ENCODE measurements at places on chromosomes 7 and 10.
A peak's percentile ranks its signal among the peaks of the same experiment; 100 is the strongest.

GRCh38 chr7:18762189-18762588 lies 266.6 kb downstream of the HDAC9 start:
- no peak for DNase-seq

DNA sequence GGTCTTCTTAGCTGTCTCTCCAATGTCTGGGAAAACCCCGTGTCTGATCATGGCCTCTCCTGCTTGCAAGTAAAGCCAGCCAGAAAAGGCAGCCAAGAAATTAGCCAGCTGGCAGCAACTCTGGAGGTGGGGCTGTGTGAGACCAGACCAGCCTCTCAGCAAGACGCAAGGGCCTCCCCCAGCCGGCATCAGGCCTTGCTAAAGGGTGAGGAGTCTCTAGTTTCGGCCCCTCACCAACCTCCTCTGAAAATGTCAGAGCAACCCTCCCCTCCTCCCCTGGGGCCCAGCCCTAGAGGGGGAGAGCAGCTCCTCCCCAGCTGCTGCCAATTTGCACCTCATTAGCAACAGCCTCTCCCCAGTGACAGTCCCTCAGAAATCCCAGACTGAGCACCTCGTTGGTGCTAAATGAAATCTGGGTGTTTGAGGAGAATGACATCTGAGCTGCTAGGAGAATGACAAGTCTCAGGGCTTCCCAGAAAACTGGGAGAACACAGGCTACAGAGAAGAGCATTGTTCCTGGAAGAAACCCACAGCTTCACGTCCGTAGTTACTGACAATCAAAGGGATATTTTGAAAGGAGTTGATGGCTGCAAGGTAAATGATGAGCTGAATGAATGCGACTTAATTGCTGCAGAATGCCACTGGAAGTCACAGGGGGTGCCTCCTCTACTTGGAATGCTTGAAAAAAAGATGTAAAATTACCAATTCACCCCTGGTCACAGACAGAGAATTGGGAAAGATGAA lies 25.9 kb downstream of the DGKI start:
- DNase-seq: no peak

GRCh38 chr7:92303761-92304160 lies 58.0 kb downstream of the ANKIB1 start:
- DNase-seq: no peak

- DNase-seq: no peak
Measured at GRCh38 chr10:83367036-83367435, 772.3 kb upstream of the GHITM start.

DNA sequence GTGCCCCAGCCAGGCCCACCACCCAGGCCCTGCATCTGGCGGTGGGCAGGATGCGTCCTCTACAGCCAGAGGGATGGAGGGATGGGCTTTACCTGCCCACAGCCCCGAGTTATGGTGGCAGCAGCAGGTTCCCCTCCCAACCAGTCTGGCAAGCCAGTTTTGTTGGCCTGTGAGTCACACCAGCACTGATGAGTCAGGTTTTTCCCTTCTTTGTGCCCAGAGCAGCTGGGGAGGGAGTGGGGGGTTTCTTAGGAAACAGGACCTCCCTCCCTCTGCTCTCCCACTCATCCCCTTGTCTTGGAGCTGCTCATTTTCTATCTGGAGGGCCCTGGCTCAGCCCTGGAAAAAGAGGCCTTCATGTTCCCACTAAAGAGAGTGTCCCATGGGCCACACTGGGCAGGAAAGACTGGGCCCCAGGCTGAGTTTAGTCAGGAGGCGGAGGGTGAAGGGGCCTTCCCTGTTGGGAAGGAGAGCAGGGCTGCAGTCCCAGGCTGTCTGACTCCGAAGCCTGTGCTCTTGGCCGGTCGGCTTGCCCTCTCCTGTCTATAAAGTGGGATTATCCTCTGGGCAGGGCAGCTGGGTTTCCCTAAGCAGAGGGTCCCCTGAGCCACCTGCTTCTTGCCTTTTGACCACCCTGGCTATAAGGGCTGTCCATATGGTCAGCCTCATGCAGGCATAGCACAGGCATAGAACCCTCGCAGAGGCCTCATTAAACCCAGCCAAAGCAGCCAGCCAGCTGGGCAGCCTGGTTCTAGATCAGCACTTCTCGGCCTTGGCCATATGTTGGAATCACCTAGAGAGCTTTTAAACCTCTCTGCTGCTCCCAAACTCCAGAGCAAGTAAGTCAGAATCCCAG lies 30.2 kb upstream of the ANKRD2 start:
- peak; percentile 63 for DNase-seq

GRCh38 chr7:1346851-1347250 lies 112.4 kb downstream of the MICALL2 start:
- DNase-seq: no peak

GRCh38 chr7:83856094-83856493 lies 207.2 kb upstream of the SEMA3E start:
- DNase-seq: no peak

GRCh38 chr7:155455132-155455693 lies 2.7 kb upstream of the EN2 start:
- DNase-seq: no peak

DNA sequence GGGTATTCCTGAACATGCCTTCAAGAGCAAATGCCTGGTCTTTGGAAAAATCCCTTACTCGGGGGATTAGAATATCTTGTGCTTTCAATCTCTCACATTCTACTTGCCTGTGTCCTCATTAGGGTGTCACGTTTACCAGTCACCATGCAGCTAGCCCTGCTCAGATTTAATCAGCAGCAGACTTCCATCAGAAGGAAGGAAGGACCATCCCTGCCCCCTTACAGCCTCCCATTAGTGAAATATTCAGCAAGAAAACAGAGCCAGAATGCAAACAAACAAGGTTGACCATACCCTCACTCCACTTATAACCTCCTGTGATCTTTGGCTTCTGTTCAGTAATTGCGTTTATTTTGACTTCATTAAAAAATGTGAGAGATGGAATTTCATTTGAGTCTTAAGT lies 208.6 kb downstream of the CXCL12 start:
- DNase-seq: no peak

DNA sequence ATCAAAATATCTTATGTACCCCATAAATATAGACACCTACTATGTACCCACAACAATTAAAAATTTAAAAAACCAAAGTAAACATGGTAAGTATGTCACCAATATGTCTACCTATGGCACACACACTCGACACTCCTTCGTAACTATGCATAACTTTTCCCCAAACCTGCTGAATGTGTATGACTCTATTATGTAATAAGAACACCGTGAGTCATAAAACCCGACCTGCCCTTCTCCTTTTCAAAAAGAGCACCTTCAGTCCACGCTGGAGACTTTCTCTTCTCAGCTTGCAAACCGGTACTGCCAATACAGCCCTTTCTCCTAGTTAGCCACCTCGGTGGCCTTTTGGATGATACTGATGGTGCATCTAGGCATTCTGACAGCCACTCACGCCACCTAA lies 186.3 kb downstream of the PRPF18 start:
- no peak for DNase-seq

DNA sequence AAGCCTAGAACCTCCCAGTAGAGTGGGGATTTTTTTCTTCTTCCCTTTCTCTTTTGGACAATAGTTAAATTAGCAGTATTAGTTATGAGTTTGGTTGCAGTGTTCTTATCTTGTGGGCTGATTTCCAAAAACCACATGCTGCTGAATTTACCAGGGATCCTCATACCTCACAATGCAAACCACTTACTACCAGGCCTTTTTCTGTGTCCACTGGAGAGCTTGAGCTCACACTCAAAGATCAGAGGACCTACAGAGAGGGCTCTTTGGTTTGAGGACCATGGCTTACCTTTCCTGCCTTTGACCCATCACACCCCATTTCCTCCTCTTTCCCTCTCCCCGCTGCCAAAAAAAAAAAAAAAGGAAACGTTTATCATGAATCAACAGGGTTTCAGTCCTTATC lies 5.4 kb downstream of the OPN1SW start:
- no peak for DNase-seq

DNA sequence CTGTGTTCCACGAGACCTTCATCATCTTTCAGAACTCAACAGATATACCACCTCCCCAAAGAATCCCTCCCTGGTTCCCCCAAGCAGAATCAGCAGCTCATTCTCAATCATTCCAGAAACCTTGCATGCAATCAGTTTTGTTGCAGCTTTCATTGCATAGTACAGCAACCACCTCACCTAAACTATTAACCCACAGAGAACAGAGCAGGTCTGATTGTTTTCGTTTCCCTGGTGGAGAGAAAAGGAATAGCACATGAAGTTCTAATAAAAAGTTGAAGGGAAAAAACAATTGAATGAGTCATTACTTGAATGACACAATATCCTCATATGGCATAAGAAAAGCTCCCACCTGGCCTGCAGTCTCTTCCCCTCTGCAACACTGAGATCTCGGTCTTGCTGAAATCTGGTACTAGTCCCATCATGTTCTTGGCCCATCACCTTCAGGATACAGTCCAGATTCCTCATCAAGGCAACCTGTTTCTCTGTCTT lies 147.1 kb upstream of the GDF10 start:
- DNase-seq: peak; percentile 22

GRCh38 chr10:66591865-66592264 lies 334.0 kb upstream of the LRRTM3 start:
- DNase-seq: no peak

DNA sequence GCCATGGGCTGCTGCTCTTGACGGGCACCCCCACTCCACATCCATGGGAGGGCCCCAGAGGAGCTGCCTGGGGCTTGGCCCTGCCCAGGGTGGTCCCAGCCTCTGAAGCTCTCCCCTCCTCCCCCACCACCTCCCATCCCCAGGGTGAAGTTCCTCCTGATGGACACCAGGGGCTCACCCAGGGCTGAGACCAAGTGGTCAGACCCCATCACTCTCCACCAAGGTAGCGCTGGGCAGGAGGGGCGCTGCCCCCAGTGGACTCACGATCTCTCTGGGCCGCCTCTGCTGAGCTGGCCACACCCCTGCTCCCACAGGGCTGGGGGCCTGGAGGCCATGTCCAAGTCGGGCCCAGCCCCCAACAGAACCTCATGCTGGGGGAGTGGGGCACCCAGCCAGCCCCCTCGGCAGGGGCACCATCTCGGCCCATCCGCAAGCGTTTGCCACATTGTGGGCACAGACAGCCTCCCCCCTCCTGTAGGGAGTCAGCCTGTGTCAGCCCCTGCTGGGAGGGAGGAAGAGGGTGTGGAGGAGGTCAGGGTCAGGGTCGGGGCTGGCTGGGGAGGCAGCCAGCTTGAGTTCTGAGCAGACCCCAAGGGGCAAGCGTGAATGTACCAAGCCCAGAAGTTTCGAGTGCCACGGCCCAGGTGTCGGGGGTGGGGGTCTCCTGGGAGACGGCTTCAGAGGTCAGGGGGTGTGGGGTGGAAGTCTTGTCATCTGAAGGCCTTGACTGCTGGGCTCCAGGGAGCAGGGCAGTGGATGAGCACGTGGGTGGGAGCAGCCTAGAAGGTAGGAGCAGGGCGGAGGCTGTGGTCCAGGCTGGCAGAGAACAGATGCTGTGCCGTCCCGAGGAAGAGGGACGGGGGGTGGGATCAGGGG lies 2.8 kb downstream of the UPK3B start:
- no peak for DNase-seq

DNA sequence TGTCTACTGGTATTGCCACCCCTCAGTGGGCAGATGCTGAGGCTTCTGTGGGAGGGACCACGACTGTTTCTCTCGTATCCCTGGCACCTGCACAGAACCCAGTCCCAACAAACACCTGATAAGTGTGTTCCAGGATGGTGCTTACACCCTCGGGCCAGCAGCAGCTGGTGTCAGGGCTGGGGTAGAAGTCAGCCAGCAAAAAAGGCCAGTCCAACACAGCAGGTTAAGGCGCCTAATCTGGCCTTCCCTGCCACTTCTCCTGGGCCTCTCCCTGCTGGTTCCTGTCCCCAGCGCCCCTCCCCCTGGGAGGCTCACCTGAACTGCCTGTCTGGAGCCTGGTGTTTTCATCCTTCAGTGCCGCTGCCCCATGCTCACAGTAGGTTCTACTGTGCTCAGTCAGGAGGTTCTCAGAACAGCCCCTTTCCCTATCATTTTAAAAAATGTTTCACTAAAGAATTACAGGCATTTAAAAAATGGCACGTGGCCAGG lies 20.0 kb downstream of the PODXL start:
- DNase-seq: no peak

DNA sequence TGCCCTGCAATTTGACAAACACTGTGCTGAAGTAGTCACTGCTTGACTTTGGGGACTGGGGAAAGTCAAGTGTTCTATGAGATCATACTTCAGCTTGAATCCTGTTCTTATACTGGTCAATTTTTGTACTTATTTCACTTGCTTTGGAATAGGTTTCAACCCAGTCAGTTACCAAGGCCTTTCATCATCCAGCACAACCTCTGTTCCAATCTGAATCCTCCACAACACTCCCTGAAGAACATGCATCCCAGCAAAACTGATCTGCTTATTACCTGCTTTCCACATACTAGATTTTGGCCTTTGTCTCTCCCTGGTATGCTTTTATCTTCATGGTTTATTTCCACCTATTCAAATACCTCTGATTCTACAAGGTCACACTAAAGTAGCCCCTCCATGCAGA lies 29.5 kb downstream of the DPY19L1 start:
- DNase-seq: no peak

DNA sequence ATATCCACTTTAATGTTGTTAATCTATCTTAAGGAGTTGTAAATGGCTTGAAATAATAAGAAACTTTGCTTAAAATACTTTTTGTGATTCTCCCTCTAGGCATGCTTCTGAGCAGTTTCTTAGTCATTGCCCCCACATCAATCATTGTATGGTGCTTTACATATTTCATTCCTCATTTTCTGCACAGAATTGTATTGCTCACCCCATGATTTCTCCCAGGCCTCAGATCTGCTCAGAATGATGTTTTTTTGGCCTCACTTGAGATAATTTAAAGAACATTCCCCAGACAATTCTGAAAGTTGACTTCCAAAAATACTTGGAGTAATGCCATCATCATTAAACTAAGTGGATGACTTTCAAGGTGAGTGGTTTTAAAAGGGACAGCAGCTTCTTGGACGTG lies 82.1 kb upstream of the PRPS1L1 start:
- DNase-seq: no peak

DNA sequence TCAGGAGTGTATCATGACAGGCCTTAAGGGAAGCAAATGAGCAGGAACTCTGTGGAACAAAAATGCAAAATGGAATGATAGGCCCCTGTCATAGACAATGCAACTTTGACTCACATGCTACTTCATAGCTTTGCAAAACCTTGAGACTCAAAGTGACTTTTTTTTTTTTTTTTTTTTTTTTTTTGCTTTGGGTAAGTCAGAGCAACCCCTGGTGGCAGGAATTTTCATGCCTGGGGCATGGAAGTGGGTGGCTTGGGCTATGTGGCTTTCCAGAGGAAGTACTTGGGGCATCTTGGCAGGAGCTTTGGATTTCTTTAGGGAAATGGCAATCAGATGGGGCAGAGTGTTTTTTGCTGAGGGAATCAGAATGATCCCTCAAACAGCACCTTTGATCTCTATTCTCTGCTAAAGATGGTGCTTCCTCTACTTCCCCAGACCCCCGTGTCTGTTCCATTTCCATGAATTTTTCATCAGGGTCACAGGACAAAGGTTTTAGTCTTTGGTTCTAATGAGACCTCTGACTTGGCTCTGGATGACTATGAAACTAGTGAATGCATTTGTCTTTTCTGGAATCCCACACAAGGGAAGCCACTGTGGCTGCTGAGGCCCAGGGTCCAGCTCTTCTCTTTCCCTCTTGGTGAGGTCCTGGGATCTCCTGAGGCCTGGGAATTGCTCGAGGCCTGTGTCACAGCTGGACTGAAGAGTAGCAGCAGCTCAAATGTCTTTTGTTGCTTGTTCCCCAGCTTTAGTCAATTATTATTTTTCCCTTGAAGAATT lies 62.8 kb downstream of the TACC2 start:
- no peak for DNase-seq
